A549 treated with ZK216348 at 1 μM for 4 hours (cell line): ENCODE measurements at places on chromosomes 11 and 22. TPM values are rescaled to one million over a fixed set of nuclear protein-coding genes. Genes with fewer than 3 reads are reported as not detected.

Gene RPS19BP1
- total RNA-seq, result 66.5 to 118 TPM (median 97.0 TPM) in 5 replicates

Gene PGGHG
- total RNA-seq, result 5.8 to 14.1 TPM (median 10.6 TPM) in 5 replicates

Gene SCARF2
- 0.59 to 1.2 TPM (median 0.92 TPM) in 5 replicates for total RNA-seq

Gene EXPH5
- 0.03 to 0.06 TPM (median 0.04 TPM) in 4 of 5 replicates, not detected in the other for total RNA-seq

Gene STARD10
- total RNA-seq, result 16.6 to 21.0 TPM (median 19.4 TPM) in 5 replicates
